ENCODE measurements at places on chromosomes 7 and 10. TPM values are rescaled to one million over a fixed set of nuclear protein-coding genes. Genes with fewer than 3 reads are reported as not detected.

Gene CTNNA3
- 0.83 TPM for total RNA-seq

Gene PNLIPRP3
- not detected for total RNA-seq

Gene INA
- 6.4 TPM for total RNA-seq

GRCh38 chr7:75762350-75762917, 9.6 kb downstream of the CCL26 start:
- peak; percentile 77 for DNase-seq

DNA sequence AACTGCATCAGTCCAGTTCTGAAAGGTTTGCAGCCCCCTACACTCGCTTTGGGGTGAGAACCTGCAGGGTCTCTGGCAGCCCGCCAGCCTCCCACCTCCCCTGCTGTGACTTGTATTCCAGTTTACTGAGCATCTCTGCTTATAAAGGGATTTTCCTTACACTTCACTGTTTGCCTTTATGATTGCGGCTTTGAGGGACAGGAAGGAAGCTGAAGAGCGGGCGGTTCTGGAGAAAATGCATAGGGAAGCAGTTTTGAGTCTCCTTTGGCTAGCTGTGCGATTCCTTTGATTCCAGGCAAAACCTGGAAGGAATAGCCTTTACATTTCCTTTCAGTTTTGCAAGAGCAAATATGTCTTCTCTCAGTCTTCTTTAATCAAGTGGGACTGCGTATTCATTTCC, 65.0 kb upstream of the TRIM8 start:
- DNase-seq: peak; percentile 25

DNA sequence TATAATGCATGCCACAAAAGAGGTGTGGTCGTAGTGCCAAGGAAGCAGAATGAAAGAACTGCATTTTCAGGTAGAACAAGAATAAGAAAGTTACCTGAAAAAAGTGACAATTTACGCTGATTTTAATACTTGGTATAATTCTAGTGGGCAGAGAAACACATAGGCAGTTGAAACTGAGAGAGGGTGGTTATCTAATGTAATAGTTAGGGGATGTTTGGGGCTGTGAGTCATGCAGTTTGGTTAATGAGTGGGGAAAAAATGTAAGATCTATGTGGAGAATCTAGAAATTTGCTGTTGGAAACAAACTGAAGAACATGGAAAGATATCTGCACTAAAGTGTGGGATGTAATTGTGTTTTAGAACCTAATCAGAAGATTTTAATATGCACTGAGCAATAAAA, 33.7 kb downstream of the ZNF37A start:
- DNase-seq: peak; percentile 46

- DNase-seq: peak; percentile 59
These were observed 45.4 kb upstream of the MBL2 start for GRCh38 chr10:52818019-52818418.

- no peak for DNase-seq
These were observed 51.3 kb upstream of the FAM3C start for GRCh38 chr7:121447243-121447910.

DNA sequence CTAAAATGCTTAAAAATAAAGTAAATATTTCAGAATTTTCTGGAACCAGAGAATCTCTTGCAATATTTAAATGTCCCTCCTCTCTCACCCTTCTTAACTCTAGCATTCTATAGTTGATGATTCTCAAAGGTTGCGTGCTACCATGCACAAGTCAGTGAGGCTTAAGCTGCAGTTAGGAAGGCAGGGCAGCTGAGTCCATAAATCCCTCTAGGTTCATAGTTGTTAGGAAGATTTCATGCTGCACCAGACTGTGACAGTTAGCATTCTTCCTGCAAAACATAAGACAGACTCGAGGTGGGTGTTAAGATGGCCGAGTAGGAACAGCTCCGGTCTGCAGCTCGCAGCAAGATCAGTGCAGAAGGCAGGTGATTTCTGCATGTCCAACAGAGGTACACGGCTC, 70.6 kb downstream of the MET start:
- DNase-seq: no peak

GRCh38 chr7:17988858-17989257, 38.8 kb downstream of the PRPS1L1 start:
- no peak for DNase-seq

Gene GATAD1
- 9.3 TPM for total RNA-seq

DNA sequence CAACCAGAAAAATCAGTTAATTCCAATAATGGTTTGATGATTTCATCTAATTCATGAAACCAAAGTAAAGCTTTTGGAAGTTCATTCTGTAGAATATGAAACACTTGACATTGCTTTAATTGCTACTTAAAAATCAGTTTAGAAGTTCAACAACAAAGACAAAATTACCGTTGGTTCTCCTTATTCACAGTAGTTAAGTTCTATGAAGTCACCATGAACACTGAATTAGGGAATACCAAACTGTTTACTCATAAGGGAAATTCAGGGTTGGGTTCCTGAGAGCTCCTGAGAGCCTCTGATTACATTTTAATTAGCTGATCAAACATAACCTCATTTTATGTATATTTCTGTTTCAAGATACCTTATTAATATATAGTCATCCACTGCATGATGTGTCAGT, 46.2 kb downstream of the ZNF438 start:
- peak; percentile 62 for DNase-seq

Gene RBM17
- 35.6 TPM for total RNA-seq

Gene ADIRF
- 2.3 TPM for total RNA-seq

GRCh38 chr10:69949770-69950169, 102.9 kb upstream of the MACROH2A2 start:
- no peak for DNase-seq

DNA sequence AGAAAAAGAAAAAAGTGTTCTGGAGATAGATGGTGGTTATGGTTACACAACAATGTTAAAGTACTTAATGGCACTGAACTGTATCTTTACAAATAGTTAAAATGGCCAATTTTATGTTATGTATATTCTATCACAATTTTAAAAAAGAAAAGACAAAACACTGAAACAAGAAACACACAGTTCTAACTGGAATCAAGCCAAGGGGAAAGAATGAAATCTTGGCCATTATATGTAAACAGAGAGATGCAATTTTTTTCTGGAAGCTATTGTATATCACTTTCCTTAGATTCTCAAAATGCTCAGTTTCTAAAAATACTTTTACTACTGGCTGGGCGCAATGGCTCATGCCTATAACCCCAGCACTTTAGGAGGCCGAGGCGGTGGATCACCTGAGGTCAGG, 4.1 kb downstream of the COA1 start:
- DNase-seq: peak; percentile 37

- DNase-seq: no peak
These were observed 47.0 kb upstream of the FRMD4A start for GRCh38 chr10:14377591-14378175.

Gene OR2A1
- not detected for total RNA-seq

GRCh38 chr10:7258948-7259523, 151.8 kb downstream of the SFMBT2 start:
- no peak for DNase-seq

DNA sequence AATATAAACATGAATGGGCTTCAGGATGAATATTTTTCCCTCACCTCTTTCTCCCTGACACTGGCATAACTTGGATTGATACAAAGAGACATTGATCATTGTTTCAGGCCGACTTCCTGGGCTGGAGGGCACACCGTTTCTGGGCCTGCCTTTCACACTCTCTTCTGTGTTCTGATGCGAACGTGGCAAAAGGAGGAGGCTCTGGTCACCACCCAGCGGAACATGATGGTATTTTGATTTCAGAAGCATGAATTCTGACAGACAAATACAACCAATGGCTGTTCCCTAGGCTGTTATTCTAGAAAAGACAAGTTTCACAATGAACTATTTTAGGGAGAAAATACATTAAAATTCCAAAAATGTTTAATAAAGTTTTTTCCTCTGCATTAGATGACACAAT, 534.5 kb upstream of the MKI67 start:
- no peak for DNase-seq

Gene LIPF
- not detected for total RNA-seq

GRCh38 chr10:24701447-24701846, 22.2 kb downstream of the ARHGAP21 start:
- DNase-seq: no peak

Gene ANKRD2
- total RNA-seq: 0.36 TPM

Gene MACROH2A2
- 17.4 TPM for total RNA-seq

DNA sequence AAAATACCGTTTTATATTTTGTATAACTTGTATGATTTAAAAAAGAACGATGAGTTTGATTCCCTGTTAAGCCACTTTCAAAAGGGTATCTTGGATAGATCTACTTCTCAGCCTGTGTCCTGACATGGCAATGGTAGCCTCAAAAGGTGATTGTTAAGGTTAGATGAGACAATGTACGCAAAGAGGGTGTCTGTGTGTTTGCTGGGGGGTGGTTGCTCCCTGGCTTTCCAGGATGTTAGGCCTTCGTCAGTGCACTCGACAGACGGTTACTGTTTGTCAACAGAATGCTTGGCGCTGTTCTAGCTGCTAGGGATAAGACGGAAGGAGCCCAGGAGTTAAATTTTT, 90.3 kb downstream of the NEURL1 start:
- DNase-seq: no peak
